ENCODE measurements at places on chromosomes 3 and 15. TPM values are rescaled to one million over a fixed set of nuclear protein-coding genes. Genes with fewer than 3 reads are reported as not detected.

The CFAP161 gene
- total RNA-seq, result 0.50 TPM

GRCh38 chr3:64730681-64731080 lies 42.9 kb upstream of the ADAMTS9 start:
- DNase-seq, result peak; percentile 65

The IL5RA gene
- 1.1 TPM for total RNA-seq

DNA sequence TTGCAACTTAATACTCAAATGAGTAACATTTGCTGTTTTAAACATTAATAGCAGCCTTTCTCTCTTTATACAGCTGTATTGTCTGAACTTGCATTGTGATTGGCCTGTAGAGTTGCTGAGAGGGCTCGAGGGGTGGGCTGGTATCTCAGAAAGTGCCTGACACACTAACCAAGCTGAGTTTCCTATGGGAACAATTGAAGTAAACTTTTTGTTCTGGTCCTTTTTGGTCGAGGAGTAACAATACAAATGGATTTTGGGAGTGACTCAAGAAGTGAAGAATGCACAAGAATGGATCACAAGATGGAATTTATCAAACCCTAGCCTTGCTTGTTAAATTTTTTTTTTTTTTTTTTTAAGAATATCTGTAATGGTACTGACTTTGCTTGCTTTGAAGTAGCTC lies 40.3 kb downstream of the CTNNB1 start:
- DNase-seq, result no peak

GRCh38 chr3:100902572-100902971 lies 90.6 kb downstream of the ABI3BP start:
- DNase-seq, result no peak

GRCh38 chr15:84035399-84035766 lies 200.2 kb upstream of the GOLGA6L4 start:
- DNase-seq, result no peak

DNA sequence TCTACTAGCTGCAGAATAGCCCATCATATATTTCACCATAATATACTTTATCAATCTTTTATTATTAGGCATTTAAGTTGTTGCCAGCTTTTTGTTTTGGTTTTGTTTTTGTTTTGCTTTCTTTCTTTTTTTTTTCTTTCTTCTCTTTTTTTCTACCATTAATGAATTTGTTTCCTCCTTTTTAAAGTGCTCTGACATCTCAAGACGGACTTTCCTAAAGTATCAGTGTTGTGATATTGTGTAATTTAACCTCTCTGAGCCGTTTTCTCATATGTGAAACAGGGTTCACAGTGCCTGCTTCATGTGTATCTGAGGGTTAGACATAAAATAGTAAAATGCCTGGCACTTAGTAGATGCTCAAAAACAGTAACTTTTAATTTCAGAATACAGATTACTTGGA lies 109.5 kb upstream of the IL12A start:
- DNase-seq, result no peak

The DUOX1 gene
- 1.6 TPM for total RNA-seq

Data from kidney (tissue), 22 donors.